Sigmoid colon (tissue), 7 donors: ENCODE measurements at places on chromosomes 4 and X. TPM values are rescaled to one million over a fixed set of nuclear protein-coding genes. Genes with fewer than 3 reads are reported as not detected.

FAM9C gene
- total RNA-seq, result not detected

CXorf58 gene
- total RNA-seq, result not detected

DNA sequence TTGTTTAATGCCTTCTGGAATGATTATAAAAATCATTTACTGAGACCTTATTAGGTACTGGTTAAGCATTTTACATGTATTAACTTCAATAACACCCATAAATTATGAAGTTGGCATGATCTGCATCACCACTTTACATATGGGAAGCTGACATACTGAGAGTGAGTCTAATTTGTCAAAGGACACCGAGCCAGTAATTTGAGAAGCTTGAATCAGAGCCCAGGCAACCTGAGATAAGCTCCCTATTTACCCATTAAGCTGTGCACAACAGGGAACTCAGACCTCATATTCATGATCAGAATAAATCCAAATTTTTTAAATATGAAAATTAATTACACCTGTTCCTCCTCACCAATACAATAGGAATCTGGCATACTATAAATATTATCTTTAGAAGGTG, 247.9 kb upstream of the EPHA5 start:
- no peaks in the 10 kb centered on the region for H3K36me3 ChIP-seq
- H3K27ac ChIP-seq, result no peak overlapping the region
- no peak overlapping the region for H3K4me3 ChIP-seq
- H3K27me3 ChIP-seq, result no peaks in the 10 kb centered on the region

DNA sequence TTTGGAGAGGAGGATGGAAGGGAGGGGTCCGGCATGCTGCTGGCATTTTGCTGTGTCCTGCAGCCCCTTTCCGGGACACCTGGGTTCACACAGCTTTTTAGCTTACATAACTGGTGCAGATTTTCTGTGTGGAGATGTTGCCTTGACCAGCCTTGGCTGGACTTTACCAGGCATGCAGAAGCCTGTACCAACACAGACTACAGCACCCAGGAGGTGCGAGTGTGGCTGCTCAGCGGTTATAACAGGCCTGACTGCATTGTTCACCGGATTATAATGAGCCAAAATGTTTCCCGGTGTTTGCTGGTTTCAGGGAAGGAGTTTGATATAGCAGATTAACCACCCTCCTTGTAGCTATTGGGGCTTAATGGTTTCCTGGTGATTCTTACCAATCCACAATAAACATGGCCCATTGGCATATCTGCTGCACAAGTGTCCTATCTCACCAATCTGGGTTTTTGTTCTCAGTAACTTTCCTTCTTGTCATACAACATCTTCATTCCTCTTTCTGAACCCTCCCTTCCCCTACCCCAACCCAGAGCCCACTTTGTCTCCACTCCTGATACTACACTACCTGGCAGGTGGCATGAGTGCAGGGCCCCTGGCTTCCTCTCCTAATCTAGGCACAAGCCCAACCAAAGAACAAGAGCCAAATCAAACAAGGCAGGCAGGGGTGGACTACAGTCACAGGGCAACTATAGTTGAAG, 3.9 kb downstream of the RPL10 start:
- H3K27me3 ChIP-seq, result no peaks in the 10 kb centered on the region
- no peak overlapping the region for H3K27ac ChIP-seq
- no peak overlapping the region for H3K4me3 ChIP-seq
- H3K36me3 ChIP-seq, result peaks cover 14% of the 10 kb centered on the region
- H3K4me1 ChIP-seq, result peaks cover 16% of the 10 kb centered on the region

- no peak for DNase-seq
- no peak overlapping the region for H3K4me3 ChIP-seq
- no peak overlapping the region for H3K27ac ChIP-seq
- H3K4me1 ChIP-seq, result no peaks in the 10 kb centered on the region
- no peaks in the 10 kb centered on the region for H3K27me3 ChIP-seq
- no peaks in the 10 kb centered on the region for H3K36me3 ChIP-seq
Observed at GRCh38 chr4:179465131-179465797, 2023.0 kb upstream of the AGA start.
